CD4-positive, alpha-beta T cell (primary cell): ENCODE measurements at places on chromosomes 12 and 14.

DNA sequence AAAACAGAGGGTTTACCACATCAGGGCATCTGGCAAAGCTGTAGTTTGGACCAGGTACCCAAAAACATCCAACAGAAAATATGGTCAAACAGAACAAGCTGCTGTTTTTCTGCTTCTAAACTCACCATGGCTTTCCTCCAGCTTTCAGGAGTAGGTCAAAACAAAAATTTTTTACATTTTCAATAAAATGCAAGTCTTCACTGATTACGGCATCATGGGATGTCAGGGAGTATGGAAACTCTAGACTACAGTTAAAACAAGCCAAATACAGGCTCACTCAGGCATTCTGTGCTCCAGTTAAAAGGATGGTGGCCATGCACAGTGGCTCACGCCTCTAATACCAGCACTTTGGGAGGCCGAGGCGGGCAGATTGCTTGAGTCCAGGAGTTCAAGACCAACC lies 47.1 kb upstream of the PSMA6 start:
- DNase-seq: no peak

DNA sequence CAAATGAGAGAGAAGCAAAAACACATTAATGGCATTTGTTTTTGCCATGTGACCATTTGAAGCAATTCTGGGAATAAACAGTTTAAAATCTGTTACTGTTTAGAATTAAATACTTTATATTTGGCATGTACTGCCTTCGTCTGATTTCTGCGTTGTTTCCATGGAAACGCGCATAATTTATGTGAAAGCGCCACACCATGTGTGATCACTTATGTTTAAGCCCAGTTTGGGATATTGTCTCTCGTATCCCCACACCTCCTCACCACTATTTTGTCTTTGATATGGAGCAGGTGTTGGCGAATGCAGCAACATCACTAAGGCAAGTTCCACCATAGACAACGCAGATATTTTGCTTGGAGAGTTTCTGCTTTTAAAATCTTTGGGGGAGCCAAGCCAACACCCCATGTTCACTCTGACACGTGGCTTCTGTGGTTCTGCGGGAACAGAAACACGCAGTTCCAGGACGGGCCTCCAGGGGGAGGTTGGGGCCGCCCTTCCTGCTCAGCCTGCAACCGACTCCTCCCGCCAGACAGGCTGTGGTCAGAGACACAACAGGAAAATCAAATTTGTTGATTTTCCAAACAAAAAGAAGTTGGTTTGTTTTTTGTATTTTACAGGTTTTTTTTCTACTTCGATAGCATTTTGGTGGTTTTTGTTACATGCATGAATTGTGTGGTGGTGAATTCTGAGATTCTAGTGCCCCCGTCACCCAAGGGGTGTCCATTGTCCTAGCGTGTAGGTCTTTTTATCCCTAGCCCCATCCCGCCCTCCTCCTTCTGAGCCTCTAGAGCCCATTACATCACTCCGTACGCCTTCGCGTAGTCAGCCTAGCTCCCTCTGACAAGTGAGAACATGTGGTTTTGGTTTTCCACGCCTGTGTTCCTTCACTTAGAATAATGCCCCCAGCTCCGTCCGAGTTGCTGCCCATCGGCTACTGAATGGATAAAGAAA lies 101.9 kb upstream of the SFSWAP start:
- peak; percentile 76 for DNase-seq

DNA sequence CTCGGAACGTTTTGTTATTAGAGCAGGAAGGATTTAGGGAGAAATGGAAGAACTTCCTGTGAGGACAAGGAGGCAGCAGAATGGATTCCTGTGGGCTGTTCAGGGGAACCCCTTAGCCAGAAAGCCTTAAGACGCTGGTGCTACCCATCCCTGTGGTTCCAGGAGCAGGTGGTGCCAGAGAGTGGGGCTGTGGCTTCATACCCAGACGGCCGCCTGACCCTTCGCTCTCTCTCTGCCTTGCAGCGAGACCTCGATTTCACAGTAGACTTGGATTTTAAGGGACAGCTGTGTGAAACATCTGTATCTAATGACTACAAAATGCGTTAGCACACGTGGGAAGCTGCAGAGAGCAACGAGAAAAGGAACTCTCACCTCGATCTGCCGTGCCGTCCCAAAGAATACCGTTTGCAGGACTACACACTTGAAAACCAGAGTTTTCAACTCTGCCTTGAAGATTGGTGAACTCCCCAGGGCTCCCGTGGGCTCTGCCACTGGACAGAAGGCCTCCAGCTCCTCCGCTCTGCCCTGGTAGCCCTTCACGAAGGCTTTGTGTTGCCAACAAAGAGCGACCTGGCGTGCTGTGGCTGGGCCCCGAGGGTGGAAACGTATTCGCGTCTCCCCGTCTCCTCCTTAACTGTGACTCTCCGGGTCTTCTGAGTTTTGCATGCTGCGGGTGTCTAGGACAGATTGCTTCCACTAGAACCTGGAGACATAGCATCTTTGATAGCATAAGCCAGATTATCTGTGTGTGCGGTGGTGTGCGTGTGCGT lies 102.0 kb downstream of the PRMT8 start:
- no peak for DNase-seq

- DNase-seq: no peak
Measured at GRCh38 chr12:69392179-69392928, 32.8 kb downstream of the YEATS4 start.

- peak; percentile 16 for DNase-seq
Measured at GRCh38 chr14:105817971-105818711, 291.8 kb downstream of the TMEM121 start.
